Activated naive CD4-positive, alpha-beta T cell treated with anti-CD3 and anti-CD28 coated beads, Interleukin-2, amount 10 ng/mL, durations not matched to agents 5 hours and 36 hours (primary cell): ENCODE measurements at places on chromosomes 3 and 15. TPM values are rescaled to one million over a fixed set of nuclear protein-coding genes. Genes with fewer than 3 reads are reported as not detected.

The CNBP gene
- total RNA-seq: 308 TPM

The MRPL46 gene
- 20.3 TPM for total RNA-seq

The RPL4 gene
- total RNA-seq: 3,744 TPM

The TTC14 gene
- total RNA-seq: 78.1 TPM

The ALDH1L1 gene
- total RNA-seq: not detected

The ACKR4 gene
- not detected for total RNA-seq

The TGM4 gene
- not detected for total RNA-seq

The ANKUB1 gene
- total RNA-seq: not detected

The RLBP1 gene
- total RNA-seq: not detected

The TMEM212 gene
- not detected for total RNA-seq

The STAB1 gene
- not detected for total RNA-seq

The PLA2G4D gene
- total RNA-seq: not detected

The GP5 gene
- total RNA-seq: 5.2 TPM

The CD276 gene
- total RNA-seq: 0.14 TPM

The EPHB3 gene
- total RNA-seq: 0.08 TPM

The PAQR9 gene
- not detected for total RNA-seq

The MKRN3 gene
- total RNA-seq: 6.2 TPM

The ATP8B4 gene
- 1.6 TPM for total RNA-seq
